ENCODE measurements at places on chromosomes 4 and X.

DNA sequence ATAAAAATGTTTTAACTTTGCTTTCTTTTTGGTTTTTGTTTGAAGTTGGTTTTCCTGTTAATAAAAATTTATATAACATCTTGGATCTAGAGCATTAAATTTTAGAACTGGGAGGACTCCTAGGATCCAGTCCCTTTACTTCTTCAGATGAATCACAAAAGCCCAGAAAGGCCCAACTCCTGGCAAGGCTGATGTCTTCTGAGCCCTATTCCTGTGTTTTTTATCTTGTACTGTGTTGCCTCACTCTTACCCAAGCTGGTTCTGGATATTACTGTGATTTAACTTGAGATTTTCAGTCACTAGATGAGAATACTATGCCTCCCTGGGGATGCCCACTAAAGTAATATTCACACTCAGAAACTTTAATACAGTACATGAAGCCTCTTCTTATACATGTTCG lies 127.1 kb upstream of the GALNT7 start:
- no peak for DNase-seq

GRCh38 chr4:173503330-173504180 lies 26.5 kb downstream of the HAND2 start:
- DNase-seq, result no peak

DNA sequence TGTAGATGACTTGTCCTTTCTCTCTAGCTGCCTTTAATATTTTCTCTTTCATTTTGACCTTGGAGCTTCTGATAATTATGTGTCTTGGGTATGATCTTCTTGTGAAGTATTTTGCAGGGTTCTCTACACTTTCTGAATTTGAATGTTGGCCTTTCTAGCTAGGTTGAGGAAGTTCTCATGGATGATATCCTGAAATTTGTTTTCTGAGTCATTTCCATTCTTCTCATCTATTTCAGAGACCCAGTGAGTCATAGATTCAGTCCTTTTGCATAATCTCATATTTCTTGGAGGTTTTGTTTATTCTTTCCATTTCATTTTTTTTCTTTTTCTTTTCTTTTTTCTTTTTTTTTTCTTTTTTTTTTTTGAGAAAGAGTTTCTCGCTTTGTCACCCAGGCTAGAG lies 585.7 kb upstream of the PABPC4L start:
- no peak for DNase-seq

GRCh38 chr4:158521484-158522088 lies at the start of gene RXFP1:
RXFP1 (plus strand) TSS chr4:158521882; CDS start chr4:158521977, 95 bp downstream.
- no peak for DNase-seq

DNA sequence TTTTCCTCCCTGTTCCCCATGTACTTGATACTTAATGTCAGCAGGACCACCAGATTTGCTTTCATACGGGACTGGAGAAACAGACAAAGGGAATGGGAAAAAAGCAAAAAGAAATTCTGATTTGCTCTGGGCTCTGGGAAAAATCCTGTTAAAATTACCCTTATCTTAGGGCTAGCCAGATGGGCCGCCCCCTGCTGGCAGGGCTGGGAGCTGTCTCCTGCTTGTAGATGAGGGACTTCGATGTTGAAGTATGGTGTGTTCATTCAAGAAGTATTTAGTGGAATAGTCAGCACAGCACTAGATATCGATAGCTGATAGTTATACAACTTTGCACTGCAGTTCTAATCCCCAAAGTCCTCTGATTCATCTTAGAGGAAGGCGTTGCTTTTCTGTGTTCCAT lies 45.8 kb downstream of the BCORL1 start:
- no peak for DNase-seq

GRCh38 chrX:154540897-154541535 lies 5.6 kb downstream of the G6PD start:
- DNase-seq, result no peak

GRCh38 chr4:190015538-190016368 lies 11.3 kb downstream of the FRG2 start:
- DNase-seq, result no peak

DNA sequence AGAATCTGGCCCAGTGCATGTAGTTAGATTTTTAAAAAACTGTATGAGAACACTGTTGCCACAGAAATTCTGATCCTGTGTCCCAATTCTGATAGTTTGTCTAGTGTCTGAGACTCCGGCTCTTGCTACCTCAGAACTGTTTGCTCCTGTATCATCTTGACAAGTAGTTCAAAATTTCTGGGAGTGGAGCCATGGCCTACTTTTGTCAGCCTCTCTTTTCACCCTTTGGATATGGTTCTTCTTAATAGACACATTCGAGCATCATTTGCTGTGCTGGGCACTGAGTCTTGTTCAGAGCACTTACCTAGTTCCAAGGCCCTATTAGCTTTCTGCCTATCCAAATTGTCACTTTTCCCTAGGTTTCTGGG lies 46.9 kb downstream of the ATP10D start:
- no peak for DNase-seq

DNA sequence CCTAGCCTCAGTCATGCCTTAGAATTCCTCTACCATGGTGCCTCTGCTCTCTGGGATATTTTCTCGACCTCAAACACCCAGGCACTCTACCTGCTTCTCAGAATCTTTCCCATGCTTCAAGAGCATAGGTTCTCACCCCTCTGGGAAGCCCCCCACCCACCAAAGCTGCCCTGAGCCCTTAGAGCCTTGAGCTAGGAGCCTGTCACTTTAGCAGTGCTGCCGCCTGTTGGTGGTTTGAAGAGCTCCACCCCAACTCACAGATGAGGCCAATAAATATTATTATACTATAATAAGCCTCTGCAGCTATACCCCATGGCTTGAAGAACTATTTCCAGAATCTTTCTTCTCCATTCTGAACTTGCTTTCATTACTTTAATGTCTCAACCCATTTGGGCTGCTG lies 109.7 kb downstream of the RTL5 start:
- DNase-seq, result no peak

- DNase-seq, result no peak
Measured at GRCh38 chr4:66071911-66072310, 401.6 kb upstream of the EPHA5 start.

GRCh38 chrX:137982472-137983172 lies 416.7 kb downstream of the ZIC3 start:
- no peak for DNase-seq

- DNase-seq, result no peak
Measured at GRCh38 chrX:28850955-28851354, 263.7 kb downstream of the IL1RAPL1 start.

DNA sequence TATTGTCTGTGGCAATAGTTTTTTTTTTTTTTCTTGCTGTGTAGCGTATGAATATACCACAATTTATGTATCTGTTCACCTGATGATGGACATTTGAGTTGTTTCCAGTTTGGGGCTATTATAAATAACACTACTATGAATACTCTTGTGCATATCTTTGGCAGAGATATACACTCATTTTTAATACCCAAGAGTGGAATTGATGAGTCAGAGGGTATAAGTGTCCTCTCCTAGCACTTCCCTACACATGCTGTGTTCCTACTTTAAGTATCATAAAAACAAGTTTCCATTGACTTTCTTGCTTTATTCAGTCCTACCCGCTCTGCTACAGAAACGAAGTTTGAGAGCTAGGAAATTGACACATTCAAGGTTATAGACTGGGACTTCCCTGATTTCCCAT lies 39.8 kb downstream of the XIAP start:
- peak; percentile 55 for DNase-seq

DNA sequence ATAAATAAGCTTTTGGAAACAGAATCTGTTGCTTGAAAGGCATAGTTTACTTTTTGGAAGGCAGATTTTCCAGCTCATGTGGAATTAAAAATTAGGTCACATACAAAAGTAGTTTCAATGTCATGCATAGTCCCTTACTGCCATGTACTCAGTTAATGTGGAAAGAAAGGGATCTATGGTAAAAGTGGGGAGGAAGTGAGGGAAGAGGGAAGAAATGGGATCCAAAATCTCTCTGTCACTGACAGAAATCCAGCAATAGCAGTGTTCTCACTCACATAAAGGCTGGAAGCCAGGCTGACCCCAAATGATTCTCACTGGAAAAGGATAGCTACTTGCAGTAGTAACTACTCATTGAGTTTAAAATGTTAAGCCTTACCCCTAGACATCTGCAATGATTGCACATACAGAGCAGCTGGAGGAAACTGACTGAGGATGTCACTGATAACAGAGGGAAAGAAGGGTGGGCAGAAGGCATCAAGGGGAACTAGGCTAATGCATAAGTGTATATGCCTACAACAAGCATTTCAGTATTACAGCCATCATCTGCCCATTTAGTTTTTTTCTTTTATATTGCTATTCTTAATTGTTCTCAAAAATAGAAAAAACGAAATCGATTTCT lies 445.6 kb downstream of the FAT4 start:
- DNase-seq, result no peak

DNA sequence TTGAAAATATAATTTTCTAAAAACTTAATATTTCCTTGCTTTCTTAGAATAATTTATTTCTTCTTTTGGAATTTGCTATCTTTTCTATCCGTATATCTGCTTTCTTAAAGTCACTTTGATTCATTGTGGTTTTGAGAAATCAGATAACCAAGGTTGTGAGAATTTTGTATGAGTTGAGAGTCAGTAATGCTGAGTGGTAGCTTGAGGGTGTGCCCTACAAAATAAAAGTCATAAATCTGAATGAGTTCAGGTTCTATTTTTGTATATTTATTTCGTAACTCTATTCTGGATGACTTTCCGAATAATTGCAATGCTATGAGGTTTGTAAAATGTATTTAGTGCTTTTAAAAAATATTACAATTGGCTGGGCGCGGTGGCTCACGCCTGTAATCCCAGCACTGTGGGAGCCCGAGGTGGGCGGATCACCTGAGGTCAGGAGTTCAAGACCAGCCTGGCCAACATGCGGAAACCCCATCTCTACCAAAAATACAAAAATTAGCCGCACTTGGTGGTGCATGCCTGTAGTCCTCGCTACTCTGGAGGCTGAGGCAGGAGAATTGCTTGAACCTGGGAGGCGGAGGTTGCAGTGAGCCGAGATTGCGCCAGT lies 8.9 kb downstream of the COPS4 start:
- no peak for DNase-seq

DNA sequence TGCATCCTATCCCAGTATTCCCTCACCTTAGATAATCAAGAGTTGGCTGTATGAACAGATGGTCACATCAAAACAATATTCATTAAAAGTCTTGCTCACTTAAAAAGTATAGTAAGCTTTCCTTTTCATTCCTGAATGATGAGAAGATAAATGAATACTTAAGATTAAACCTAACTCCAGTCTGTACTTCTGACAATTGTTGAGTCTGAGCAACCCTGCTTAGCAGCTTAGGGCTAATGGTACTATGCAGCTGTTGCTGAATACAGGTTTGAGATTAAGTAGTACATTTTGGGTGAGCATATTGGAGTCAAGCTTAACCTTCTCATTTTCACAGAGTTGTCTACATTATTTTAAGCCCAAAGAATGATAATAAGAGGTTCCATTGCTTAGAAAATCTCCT lies 121.7 kb upstream of the ETNPPL start:
- no peak for DNase-seq

DNA sequence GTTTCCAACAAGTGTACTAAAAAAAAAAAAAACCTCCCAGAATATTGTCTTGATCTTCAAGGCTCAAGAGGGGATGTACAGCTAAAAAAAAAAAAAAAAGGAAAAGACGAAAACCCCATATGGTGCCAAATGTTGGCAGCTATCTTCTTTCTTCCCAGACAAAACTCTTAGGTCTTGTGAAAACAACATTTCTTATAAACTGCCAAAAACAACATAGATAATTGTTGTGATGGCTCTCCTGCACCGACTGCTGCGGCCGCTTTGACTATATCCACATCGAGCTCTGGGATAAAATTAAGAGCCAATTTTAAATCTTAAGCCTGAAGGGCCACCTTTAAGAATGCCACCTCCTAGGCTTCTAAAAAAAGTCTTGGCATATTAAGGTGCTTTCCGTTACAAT lies 23.5 kb downstream of the PDGFC start:
- peak; percentile 61 for DNase-seq

DNA sequence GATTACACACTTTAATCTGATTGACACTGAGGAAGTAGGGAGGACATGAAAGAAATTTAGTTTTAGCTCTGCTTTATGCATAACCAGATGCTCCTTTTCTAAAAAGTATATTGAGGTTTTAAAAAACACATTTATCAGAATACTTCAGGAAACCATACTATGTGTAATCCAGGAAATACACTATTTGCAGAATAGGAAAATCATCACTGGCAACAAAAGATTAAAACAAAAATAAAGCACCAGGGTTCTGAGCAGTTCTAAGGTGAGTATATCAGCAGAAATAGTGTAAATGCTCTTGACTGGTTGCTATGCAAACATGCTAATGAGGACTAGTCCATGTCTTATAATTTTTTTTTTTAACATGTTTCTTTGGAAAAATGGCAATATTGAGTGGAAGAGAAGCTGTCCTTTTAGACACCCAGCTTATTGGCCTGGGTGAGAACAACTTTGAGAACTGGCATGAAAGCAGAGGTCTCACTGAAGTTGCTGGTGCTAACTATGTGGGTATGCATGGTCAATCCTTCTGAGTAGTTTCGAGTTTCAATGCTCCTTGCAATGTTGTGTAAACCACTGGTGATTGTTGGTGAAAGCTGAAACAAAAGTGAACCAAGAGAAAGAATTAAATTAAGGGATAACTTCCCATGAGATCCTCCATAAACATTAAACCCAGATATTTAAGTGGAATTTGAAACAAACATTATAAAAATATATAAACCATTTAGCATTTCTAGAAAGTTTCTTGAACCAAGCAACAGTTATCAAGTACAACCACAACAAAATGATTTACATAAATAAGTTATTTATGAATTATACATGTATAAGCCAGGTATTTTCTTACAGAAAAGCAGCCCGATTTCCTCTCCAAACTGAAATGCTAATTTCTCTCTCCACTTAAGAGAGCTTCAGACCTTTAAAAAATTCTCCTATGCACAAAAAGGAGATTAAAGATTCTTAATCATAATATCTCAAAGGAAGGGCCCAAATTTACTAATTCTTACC lies 20.4 kb upstream of the SCD5 start:
- DNase-seq, result no peak

- no peak for DNase-seq
Measured at GRCh38 chrX:30655991-30656390, 2.8 kb downstream of the GK start.

DNA sequence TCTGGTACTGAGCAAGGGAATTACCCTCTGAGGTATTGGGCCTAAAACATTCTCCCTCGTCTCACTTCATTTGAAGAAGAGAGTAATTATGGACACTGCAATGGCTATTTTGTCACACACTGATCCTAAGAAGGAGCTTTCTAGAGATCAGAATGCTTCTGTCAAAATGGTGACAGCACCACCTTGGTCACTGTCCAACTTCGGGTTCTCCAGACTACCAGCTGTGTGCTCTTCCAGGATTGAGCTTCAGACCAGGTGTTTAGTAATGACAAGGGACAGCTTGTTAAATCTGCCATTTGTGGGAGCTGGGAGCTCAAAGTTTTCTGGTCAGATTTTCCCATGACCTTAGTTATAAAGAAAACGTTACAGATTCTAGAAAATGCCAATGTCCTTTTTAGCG lies 105.4 kb downstream of the POLA1 start:
- no peak for DNase-seq

DNA sequence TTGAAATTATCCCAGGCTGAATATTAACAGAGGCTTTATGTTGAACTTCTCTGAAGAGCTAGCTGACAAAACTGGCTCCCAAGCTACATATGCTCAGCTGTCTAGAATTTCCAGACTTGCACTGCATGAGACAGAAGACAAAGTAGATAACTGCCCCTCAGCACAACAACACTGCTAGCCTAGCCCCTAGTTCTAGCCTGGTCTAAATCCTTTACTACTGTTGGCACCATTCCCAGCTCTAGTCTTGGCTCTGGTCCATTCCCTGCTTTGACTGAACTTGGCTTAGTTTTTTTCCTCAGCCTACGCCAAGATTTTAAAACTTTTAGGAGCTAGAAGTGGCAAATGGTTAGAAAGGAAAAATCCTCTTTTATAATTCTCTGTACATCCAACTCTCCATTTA lies 7.6 kb upstream of the OPHN1 start:
- DNase-seq, result peak; percentile 56

GRCh38 chr4:98522636-98523395 lies 135.6 kb downstream of the TSPAN5 start:
- no peak for DNase-seq

All from NCI-H446 treated with DMSO at 0.1 percent for 48 hours (cell line).